ENCODE measurements at places on chromosomes 11 and 22. TPM values are rescaled to one million over a fixed set of nuclear protein-coding genes. Genes with fewer than 3 reads are reported as not detected.
A peak's percentile ranks its signal among the peaks of the same experiment; 100 is the strongest.

The IGLL1 gene
- total RNA-seq = not detected

The OMP gene
- total RNA-seq = 16.4 TPM

The MPZL2 gene
- total RNA-seq = 58.0 TPM

The MAJIN gene
- total RNA-seq = not detected

The PDGFD gene
- 17.8 TPM for total RNA-seq

The OR5P2 gene
- not detected for total RNA-seq

The DRD4 gene
- not detected for total RNA-seq

GRCh38 chr11:7031471-7031871, 11.2 kb downstream of the NLRP14 start:
- no peak for DNase-seq

GRCh38 chr22:49659281-49659923, 168.3 kb downstream of the BRD1 start:
- no peak for DNase-seq

DNA sequence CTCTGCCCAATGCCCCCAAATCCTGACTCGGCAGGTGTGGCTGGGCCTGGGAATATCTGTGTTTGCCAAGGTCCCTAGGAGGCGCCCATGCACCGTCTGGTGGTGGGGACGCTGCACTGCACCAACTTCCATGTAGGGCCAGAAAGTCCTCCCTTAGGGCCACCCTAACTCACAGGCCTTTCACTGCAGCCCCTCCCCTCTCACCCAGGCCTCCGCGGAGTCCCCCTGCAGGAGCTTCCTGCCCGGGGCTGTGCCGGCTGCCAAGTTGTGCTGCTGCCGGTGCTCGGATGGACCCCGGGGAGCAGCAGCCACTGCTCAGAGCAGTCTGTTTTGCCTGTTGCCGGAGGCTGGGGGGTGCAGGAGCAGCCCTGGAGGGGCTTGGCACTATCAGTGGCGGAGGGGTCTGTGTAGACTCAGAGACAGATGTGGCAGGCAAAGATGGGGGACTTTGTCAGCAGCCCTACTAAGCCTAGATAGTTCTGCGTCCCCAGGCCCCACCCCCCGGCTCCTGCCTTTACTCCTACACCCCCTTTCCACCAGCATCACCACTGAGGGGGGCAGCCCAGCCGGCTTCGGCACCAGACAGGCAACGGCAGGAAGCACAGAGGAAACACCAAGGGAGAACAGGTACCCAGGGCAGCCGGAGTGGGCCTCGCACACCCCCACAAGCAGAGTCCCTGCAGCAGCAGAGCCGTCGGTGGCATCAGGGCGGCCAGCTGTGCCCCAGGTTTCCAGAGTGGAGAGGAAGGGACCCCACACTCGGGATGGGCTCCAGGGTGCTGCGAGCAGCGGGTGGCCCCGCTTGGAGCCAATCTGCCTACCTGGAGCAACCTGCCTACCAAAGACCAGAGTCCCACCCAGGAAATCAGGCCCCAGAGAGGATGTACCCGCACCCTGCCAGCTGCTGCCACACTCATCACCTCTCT, 124.3 kb downstream of the TRIM29 start:
- peak; percentile 85 for DNase-seq

- no peak for DNase-seq
Measured at GRCh38 chr11:119608781-119609180, 120.2 kb downstream of the NECTIN1 start.

- peak; percentile 55 for DNase-seq
Measured at GRCh38 chr11:66607126-66607834, 9.2 kb upstream of the RBM14 start.

DNA sequence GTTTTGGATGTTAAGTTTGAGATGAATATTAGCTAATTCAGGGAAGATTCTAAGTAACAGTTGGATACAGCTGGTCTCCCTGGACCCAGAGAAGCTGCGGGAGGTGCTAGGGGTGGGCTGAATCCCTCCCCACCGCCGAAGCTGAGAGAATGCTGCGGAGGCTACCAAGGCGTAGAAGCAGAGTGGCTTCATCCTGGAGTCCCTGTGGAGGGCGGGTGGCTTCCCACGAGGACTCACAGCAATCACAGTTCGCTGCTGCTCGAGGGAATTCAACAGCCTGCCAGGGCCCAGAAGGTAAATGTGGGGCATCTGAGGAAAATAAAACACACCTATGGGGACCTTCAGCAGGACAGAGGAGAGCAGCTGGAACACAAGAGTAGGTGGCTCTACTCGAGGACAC, 11.1 kb upstream of the B3GAT1 start:
- no peak for DNase-seq

- DNase-seq = no peak
Measured at GRCh38 chr22:27472975-27473374, 328.6 kb downstream of the MN1 start.

- no peak for DNase-seq
Measured at GRCh38 chr11:86807360-86807759, 7.0 kb downstream of the PRSS23 start.

- no peak for DNase-seq
Measured at GRCh38 chr22:41561335-41561734, 525 bp downstream of the CSDC2 start.

DNA sequence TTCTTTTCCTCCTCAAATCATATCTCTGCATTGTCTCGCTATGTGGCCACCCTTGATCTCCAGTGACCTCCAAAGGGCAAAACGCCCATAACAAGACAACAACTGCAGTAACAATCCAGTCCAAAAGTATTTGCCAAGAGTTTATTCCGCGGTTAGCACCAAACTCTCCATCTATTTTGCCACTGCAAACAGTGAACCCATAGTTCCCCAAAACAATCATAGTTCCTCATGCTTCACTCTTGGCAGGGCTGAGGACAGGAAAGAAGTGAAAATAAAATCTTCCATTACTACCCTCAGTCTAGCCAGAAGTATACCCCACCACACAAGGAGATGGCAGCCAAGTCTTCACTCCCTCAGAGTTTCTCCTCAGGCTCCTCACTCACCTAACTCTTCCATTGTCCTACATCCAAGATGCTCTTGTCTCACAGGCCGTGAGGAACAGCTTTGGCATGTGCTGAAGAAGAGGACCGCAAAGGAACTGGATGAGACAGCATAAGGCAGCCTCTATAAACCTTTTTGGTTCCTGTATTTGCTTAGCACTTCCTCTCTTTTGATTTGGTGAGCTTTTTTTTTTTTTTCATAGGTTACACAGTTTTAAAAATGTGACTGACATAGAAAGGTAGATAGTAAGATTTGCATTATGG, at the start of gene LPXN:
Gene LPXN (minus strand): TSS at position 480 of the 644 bp plus-strand sequence. CDS start 84 bp downstream, at position 396.
- DNase-seq = peak; percentile 35

DNA sequence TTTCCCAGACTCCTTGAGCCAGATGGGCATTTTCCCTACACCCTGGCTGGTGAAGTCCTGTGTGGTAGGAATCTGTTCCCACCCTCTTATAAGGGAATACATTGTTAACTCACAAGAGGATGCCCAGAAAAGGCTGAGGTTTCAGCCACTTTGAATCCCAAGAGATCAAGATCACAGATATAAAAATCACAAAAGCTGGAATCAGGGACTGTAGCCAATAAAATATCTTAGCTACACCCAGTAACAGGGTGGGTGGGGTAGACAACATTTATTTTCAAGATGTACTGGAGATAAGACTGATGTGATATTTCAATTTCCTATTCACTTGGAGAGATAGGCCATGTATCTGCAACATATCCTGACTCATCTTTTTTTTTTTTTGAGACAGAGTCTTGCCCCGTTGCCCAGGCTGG, 50.3 kb downstream of the COPB1 start:
- DNase-seq = no peak

DNA sequence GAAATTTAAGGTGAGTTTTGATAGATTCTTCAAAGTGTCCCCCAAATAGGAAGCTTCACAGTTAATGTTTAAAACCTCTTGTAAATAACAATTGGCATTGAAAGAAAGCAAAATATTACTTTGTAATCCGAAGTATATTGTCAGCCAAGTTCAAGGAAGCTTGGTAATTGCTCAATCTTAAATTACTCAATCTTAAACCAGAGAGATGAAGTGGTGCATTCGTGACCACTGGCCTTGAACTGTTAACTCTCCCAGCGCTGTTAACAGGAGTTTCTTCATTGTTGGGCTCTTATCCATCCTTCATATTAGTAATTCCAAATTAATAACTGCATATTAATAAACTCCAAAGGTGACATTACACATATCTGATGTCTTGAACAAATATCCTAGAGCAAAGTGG, 20.6 kb upstream of the FDX1 start:
- DNase-seq = no peak

- no peak for DNase-seq
Measured at GRCh38 chr11:19370100-19370861, 129.5 kb upstream of the E2F8 start.

DNA sequence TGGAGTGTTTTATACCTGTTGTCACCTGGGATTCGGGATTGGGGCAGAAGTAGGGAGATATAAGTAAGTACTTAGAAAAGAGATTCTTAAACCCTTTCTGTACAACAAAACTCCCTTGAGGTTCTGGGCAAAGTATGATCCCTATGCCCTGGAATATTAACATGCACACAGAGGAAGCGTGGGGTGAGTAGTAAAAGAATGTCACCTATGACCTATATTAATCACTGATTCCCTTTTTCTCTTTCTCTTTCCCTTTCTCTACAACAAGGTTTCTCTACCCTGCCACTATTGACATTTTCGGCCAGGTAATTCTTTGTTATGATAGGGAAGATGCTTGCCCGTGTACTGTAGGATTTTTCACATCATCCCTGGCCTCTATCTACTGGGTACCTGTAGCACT, 209.7 kb upstream of the PLET1 start:
- DNase-seq = no peak

DNA sequence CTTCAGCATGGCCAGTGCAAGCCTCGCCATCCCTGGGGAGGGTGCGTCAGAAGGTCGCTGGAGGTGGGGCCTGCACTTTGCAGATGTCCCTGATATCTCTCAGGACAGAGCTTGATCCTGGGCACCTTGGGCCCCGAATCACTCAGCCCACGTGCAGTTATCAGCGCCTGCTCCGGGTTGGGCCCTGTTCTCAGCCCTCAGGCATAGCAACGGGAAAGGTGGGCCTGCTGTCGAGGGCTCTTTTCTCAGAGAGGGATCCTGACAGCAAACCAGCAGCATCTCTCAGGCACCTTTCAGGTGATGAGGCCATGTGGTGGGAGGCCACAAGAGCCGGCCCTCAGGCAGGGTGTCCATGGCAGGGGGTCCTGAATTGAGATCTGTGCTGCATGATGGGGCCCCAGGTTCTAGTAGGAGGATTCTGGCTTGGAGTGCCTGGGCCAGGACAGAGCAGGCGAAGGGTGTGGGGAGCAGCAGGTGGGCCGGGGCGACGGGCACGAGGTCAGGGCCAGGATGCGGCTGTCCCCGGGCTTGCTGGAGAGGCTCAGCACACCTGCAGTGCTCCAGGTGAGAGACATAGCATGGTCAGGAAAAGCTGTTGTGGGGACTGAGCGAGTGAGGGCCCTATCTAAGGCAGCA, 280.5 kb downstream of the TBC1D22A start:
- no peak for DNase-seq

- no peak for DNase-seq
Measured at GRCh38 chr11:83118814-83119213, 38.1 kb upstream of the PCF11 start.

GRCh38 chr11:701741-702461, 4.1 kb upstream of the EPS8L2 start:
- no peak for DNase-seq

DNA sequence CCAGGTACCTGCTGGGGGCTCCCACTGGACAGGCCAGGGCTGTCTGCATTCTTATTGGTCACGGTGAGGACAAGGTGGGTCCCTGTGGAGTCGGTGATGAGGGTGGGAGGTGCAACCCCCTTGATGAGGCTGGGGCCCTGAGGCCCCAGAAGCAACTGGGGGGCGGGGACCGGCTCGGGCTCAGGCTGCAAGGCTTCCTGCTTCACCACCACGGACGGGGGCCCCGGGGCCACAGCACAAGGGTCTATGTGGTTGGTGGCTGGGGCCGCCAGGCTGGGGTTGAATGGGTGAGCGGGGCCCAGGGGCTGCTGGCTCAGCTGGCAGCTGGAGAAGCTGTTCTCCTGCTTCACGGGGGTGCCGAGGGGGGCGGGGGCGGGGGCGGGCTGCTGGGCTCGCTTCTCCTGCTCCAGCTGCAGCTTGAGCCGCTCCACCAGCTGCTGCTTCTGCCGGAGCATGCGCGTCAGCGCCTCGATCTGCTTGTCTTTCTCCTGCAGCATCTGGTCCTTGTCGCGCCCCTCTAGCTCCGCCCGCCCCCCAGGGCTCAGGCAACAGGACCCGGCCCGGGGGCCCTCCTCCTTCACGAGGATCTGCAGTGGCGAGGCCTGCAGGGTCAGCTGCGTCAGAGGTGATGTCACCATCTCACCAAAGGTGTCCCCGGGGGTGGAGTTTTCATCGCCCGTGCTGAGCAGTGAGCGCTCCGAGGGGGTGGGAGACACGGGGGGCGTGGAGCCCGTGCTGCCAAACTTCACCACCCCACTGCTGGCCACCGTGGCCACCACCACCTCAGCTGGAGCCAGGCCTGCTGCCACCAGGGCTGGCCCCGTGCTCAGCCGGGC, 48.2 kb downstream of the SGSM3 start:
- DNase-seq = no peak

DNA sequence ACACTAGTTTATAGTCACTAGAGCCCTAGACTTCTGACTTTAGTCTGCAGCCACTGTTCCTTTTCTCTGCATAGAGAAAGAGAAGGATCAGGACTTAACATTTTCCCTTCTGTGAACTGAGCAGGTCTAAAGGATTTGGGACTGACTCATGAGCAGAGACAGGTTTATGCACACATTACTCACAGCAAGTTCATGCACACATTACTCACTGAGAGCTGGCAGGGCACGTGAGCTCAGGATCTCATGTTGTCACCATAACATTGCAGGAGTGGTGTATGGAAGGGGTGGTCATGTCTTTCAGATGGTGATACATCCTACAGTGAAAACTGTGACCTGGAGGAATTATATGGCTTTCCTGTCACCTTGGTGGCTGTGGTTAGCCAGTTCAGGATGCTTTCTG, 56.4 kb downstream of the CEP164 start:
- DNase-seq = no peak

DNA sequence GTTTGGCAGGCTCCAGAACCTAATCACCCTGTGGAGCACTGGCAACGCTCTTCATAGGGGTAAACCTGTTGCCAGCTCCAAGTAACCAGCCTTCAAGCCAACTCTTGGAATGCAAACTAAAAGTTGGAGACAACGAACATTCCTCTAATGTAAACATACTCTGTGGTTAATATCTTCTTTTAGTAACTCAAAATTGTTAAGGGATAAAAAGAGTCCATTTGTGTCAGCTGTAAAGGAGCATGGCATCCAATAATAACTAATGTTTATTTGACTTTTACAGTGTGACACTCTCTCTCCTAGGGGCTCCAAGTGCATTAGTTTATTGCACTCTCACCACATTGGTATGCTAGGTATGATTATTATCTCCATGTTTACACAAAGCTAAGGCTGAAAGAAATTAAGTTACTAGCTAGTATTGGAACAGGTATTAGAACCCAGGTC, 31.0 kb upstream of the AMOTL1 start:
- DNase-seq = no peak
